Cardiac fibroblast (primary cell): ENCODE measurements at places on chromosomes 12 and 14.

GRCh38 chr12:24240707-24241106 lies 291.2 kb upstream of the SOX5 start:
- DNase-seq = no peak

GRCh38 chr14:32258336-32258993 lies 55.4 kb upstream of the RNU6-8 start:
- no peak for DNase-seq

GRCh38 chr14:23411563-23412525 lies 3.8 kb upstream of the MYH6 start:
- DNase-seq = no peak

- peak; percentile 77 for DNase-seq
These were observed 8.5 kb upstream of the CFL2 start for GRCh38 chr14:34722723-34723545.

DNA sequence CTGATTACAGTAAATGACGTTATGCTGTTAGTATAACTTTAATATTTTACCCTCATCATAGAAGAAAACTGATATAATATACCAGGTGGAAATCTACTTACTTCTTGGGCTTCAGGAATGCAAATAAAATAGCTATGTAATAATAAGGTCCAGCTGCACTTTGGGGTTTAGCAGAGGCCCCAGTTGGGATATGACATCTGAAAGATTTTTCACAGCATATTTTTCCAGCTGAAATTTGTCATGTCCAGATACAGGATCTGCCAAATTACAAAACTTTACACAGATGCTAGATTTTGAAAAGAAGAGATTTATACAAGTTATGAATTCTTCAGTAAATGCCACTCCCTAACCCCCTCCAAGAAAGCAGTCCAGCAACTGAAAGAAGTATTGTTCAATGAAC lies 29.2 kb upstream of the DCN start:
- no peak for DNase-seq

DNA sequence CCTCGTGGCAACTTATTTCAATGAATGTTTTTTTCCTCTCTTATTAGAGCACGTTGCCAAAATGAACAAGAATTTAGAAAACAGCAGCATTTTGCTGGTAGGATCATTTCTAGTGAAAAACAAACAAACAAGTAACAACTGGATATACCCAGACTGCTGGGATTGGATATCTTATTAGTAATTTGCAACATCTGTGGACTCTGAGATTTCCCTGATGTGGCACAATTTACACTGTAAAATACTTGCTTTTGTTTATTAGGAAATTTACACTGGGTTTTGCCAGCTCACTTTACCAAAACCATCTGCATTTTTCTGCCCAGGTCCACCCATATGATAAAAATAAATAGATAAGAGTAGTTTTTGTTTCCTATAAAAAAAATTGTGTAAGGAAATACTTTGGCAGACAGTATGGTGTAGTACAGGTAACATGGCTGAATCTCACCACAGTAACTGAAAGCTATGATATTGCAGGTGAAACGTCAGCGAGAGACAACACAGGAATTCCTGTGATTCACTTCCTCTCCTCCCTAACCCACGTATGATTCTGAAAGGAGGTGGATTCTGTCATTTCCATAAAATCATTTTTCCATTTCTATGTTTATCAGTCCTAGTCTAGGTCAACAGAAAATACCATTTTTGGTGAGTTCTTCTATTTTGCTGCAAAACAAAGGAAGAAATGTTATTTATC lies 176.2 kb upstream of the NOVA1 start:
- DNase-seq = peak; percentile 41

DNA sequence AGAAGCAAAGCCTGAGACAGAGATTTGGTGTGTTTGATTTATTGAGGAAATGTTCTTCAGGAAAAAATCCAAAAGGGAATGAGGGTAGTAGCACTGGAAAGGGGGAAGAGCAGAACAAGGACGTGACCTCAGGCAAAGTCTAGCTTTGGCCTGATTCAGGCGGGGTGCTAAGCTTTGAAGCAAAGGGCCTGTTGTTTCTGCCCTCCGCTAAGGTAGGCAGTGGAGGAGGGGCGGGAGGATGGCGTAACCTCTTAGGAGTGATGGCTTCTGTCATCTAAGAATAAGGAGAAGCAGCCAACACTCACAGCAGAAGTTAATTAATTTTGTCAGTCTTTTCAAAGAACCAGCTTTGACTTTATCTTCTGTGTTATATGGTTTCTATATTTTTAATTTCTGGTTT lies 20.4 kb downstream of the ABHD12B start:
- no peak for DNase-seq
